ENCODE measurements at places on chromosomes 16 and 17. TPM values are rescaled to one million over a fixed set of nuclear protein-coding genes. Genes with fewer than 3 reads are reported as not detected.
A peak's percentile ranks its signal among the peaks of the same experiment; 100 is the strongest.

Gene TPSB2
- total RNA-seq: 12.6 TPM

DNA sequence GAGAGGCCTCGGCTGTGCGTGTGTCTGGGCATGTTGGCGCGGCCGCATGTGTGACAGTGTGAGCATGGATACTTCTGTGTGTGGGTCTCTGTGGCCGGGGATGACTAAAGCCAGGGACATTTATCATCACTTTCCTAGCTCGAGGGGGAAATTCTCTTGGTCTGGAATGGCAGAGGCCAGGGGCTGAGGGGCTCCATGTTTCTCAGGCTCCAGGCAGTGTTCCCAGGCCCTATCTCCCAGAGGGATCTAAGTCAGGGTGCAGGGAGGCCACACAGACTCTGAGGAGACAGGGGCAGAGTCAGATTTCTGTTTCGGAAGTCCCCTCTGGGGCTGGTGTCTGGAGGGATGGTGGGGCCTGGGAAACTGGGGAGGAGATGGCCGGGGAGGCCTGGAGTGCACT is 23.7 kb upstream of the SPNS2 start:
- no peak overlapping the region for H3K27ac ChIP-seq
- H3K4me1 ChIP-seq: peaks cover under 1% of the 10 kb centered on the region
- no peaks in the 10 kb centered on the region for H3K36me3 ChIP-seq
- H3K4me3 ChIP-seq: no peak overlapping the region
- no peaks in the 10 kb centered on the region for H3K27me3 ChIP-seq

Gene MMP2
- total RNA-seq: not detected

Gene NKD1
- 0.75 TPM for total RNA-seq

Gene G6PC1
- total RNA-seq: not detected

Gene RNFT1
- total RNA-seq: 39.3 TPM

DNA sequence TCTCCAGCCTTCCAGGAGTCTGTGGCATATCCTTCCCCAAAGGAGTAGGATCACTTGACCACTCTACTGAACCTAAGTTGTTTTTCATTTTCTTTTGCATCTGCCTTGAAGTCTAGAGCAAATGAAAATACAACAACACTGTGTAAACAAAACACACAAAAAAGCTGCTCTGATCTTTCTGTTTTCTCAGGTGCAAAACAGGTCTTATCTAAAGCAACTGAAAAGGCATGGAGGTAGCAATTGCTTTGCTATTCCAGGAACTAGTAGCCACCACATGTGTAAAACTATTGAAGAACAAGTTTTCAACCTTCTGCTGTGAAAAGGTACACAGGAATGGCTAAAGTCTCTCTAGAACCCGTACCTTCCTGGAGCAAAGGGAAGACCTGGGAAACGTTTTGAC is 127.1 kb downstream of the PITPNC1 start:
- no peaks in the 10 kb centered on the region for H3K36me3 ChIP-seq
- H3K4me3 ChIP-seq: no peak overlapping the region
- no peaks in the 10 kb centered on the region for H3K27me3 ChIP-seq
- H3K4me1 ChIP-seq: peaks cover 12% of the 10 kb centered on the region

Gene MYH2
- not detected for total RNA-seq

Gene TANGO6
- total RNA-seq: 21.2 TPM

- no peaks in the 10 kb centered on the region for H3K4me1 ChIP-seq
- no peaks in the 10 kb centered on the region for H3K27me3 ChIP-seq
- H3K36me3 ChIP-seq: no peaks in the 10 kb centered on the region
- H3K4me3 ChIP-seq: no peak overlapping the region
These were observed 287.6 kb upstream of the CDH11 start for GRCh38 chr16:65409510-65409909.

GRCh38 chr17:10623737-10624338 is 33.3 kb downstream of the MYH3 start:
- no peaks in the 10 kb centered on the region for H3K4me1 ChIP-seq
- DNase-seq: no peak
- H3K4me3 ChIP-seq: no peak overlapping the region
- no peaks in the 10 kb centered on the region for H3K27me3 ChIP-seq

GRCh38 chr16:19718624-19718965 is 524 bp downstream of the IQCK start:
- H3K27ac ChIP-seq: no peak overlapping the region
- peaks cover under 1% of the 10 kb centered on the region for H3K36me3 ChIP-seq
- no peaks in the 10 kb centered on the region for H3K27me3 ChIP-seq
- peak overlapping the region; percentile 64 for H3K4me3 ChIP-seq

DNA sequence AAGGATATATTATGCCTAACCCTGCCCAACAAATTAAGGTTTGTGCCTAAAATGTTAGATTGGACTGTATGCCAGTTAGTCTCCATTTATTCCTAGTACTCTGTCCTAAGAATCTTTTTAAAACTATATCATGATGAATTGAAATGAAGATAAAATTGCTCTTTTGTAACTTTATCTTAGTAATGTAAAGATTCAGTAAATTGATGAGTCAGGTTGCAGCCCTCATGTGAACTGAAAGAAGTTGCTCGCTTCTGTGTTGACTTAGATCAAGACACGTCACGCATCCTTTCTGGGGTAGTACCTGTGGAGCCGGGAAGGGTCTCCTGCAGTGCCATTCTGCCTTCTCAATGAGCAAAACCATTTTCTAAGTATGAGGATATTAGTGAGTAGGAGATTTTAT is 63.3 kb downstream of the GAN start:
- H3K4me1 ChIP-seq: no peaks in the 10 kb centered on the region
- no peak overlapping the region for H3K27ac ChIP-seq
- H3K27me3 ChIP-seq: no peaks in the 10 kb centered on the region

GRCh38 chr16:70577256-70577698 is 53.7 kb downstream of the SF3B3 start:
- no peaks in the 10 kb centered on the region for H3K27me3 ChIP-seq
- no peak overlapping the region for H3K4me3 ChIP-seq
- DNase-seq: no peak
- peaks cover 18% of the 10 kb centered on the region for H3K36me3 ChIP-seq

- peak; percentile 58 for DNase-seq
- no peaks in the 10 kb centered on the region for H3K36me3 ChIP-seq
- H3K27me3 ChIP-seq: peaks cover 9% of the 10 kb centered on the region
- peak overlapping the region; percentile 90 for H3K27ac ChIP-seq
These were observed 415 bp downstream of the ABCA5 start for GRCh38 chr17:69326377-69327059.

- no peaks in the 10 kb centered on the region for H3K36me3 ChIP-seq
- H3K27ac ChIP-seq: no peak within 1 kb of the TSS
- H3K27me3 ChIP-seq: no peaks in the 10 kb centered on the region
- H3K4me3 ChIP-seq: no peak within 1 kb of the TSS
These were observed at the start of gene PERCC1 for GRCh38 chr16:1430759-1431496. Gene PERCC1 (plus strand): TSS chr16:1431078. CDS start chr16:1432594, 1,516 bp downstream.

DNA sequence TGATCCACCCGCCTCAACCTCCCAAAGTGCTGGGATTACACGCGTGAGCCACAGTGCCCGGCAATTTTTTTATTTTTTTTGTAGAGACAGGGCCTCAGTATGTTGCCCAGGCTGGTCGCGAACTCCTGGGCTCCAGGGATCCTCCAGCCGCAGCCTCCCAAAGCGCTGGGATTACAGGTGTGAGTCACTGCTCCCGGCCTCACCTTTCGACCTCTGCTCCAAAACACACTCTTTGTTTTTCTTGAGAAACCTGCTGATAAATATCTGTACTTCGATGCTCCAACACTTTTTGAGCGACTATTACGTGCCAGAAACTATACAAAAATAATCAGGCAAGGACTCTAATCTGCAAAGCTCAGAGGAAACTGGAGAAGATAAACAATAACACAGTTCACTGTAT is 1.0 kb downstream of the MED1 start:
- no peak overlapping the region for H3K4me3 ChIP-seq
- DNase-seq: no peak
- H3K27me3 ChIP-seq: no peaks in the 10 kb centered on the region
- H3K4me1 ChIP-seq: peaks cover 18% of the 10 kb centered on the region

Gene KRT24
- total RNA-seq: not detected

Gene KRT32
- not detected for total RNA-seq

Gene ZG16B
- total RNA-seq: 1.1 TPM

Gene ICAM2
- 73.2 TPM for total RNA-seq

Gene TBC1D3H
- not detected for total RNA-seq

DNA sequence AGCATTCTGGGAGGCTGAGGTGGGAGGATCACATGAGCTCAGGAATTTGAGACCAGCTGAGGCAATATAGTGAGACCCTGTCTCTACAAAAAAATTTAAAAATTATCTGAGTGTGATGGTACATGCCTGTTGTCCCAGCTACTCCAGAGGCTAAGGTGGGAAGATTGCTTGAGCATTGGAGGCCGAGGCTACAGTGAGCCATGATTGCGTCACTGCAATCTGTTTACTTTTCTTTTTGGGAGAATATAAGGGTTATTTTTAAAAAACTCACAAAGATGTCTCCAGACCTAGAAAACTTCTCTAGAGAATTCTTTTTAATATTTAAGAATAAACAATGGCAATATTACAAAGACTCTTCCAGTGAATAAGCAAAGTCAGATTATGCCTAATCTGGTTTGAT is 226.9 kb downstream of the BCAS3 start:
- no peak for DNase-seq
- no peaks in the 10 kb centered on the region for H3K4me1 ChIP-seq
- H3K4me3 ChIP-seq: no peak overlapping the region
- no peaks in the 10 kb centered on the region for H3K27me3 ChIP-seq
- H3K36me3 ChIP-seq: no peaks in the 10 kb centered on the region
- no peak overlapping the region for H3K27ac ChIP-seq

GRCh38 chr16:86714166-86714565 is 135.8 kb downstream of the FOXL1 start:
- no peaks in the 10 kb centered on the region for H3K4me1 ChIP-seq
- no peak for DNase-seq
- no peaks in the 10 kb centered on the region for H3K36me3 ChIP-seq
- no peak overlapping the region for H3K27ac ChIP-seq
- no peak overlapping the region for H3K4me3 ChIP-seq

DNA sequence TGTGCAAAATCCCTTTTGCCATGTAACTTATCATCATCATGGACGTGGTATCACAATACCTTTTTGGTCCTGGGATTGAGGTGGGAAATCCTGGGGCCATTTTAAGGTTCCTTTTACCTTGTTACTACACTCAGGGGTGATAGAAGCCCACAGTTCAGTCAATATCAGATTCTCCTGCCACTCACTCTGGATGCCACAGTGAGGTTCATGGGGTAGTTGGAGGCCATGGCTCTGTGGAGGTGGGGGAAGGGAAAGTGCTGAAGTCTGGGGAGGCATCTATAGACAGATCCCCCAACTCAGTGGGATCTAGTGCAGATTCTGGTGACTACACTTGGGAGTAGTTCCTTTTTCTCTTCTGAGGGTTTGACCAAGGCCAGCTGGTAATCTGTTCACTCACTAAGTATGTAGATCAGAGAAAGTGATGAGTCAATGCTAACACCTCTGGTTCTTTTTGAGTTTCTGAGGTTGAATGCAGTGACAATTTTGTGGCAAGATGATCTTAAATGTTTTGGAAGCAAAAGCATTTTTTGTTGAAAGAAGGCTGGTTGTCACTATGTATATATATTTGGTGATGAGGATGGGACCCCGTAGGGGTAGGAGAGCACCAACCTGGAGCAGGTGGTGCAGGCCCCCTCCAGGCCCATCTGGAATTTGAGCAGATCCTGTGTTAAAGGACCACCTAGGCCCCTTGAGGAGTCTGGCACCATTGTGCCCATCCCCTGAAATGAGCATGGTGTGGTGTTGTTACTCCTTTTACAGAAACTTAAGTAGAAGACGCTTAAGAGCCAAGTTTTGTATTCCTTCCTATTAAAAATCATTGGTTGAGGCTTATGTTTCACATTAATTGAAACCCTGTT is 18.8 kb upstream of the IRF8 start:
- DNase-seq: no peak
- no peak overlapping the region for H3K4me3 ChIP-seq
- H3K36me3 ChIP-seq: no peaks in the 10 kb centered on the region
- no peak overlapping the region for H3K27ac ChIP-seq
- H3K27me3 ChIP-seq: no peaks in the 10 kb centered on the region

Gene ZNF821
- 18.2 TPM for total RNA-seq

DNA sequence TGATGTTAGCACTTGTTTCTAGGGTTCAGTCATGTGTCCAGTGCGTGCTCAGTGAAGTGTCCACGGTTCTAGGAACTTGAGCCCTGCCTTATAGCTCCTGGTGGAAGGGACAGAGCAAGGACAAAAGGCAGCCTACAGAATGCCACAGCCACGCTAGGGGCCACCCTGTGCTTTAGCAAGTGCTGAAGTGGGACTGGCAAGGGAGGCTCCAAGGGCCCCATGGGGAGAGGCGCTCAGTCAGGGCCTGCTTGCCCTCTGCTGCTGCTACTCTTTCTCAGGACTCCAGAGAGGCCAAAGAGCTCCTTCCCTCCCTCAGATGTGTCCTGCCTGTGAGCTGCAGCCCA is 6.8 kb downstream of the NT5C start:
- no peak overlapping the region for H3K27ac ChIP-seq
- DNase-seq: no peak
- no peak overlapping the region for H3K4me3 ChIP-seq
- H3K36me3 ChIP-seq: peaks cover 14% of the 10 kb centered on the region
- H3K4me1 ChIP-seq: peaks cover 27% of the 10 kb centered on the region

GRCh38 chr16:85286951-85287814 is 174.9 kb upstream of the CIBAR2 start:
- peaks cover 17% of the 10 kb centered on the region for H3K4me1 ChIP-seq
- no peak overlapping the region for H3K4me3 ChIP-seq
- H3K36me3 ChIP-seq: no peaks in the 10 kb centered on the region
- no peak for DNase-seq

Gene MYBBP1A
- total RNA-seq: 58.1 TPM

DNA sequence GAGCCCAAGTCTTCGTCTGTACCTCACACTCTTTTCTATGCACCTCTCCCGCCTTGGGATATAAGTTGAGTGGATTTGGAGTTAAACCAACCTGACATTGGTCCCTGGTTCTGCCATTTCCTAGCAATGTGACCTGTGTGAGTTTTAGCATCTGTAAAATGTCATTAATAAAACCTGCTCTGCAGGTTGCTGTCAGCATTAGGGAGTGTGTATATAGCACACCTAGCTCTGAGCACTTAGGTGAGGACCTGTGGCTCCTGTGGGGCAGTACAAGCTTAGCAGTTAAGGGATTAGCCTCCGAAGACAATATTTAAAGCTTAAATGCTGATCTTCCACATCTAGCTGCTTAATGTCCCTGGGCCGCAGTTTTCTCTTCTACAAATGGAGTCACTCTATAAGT is 248.0 kb downstream of the TMEM114 start:
- no peaks in the 10 kb centered on the region for H3K4me1 ChIP-seq
- no peaks in the 10 kb centered on the region for H3K27me3 ChIP-seq
- no peak overlapping the region for H3K4me3 ChIP-seq
- no peaks in the 10 kb centered on the region for H3K36me3 ChIP-seq

Gene HBA2
- 9.9 TPM for total RNA-seq

- H3K4me3 ChIP-seq: no peak overlapping the region
- H3K4me1 ChIP-seq: peaks cover 3% of the 10 kb centered on the region
- H3K27me3 ChIP-seq: peaks cover 18% of the 10 kb centered on the region
- no peak for DNase-seq
- H3K27ac ChIP-seq: no peak overlapping the region
These were observed 50.7 kb upstream of the TAC4 start for GRCh38 chr17:49898366-49899190.

Gene KRTAP4-9
- not detected for total RNA-seq
